ENCODE measurements at places on chromosomes 11 and 22.
A peak's percentile ranks its signal among the peaks of the same experiment; 100 is the strongest.

DNA sequence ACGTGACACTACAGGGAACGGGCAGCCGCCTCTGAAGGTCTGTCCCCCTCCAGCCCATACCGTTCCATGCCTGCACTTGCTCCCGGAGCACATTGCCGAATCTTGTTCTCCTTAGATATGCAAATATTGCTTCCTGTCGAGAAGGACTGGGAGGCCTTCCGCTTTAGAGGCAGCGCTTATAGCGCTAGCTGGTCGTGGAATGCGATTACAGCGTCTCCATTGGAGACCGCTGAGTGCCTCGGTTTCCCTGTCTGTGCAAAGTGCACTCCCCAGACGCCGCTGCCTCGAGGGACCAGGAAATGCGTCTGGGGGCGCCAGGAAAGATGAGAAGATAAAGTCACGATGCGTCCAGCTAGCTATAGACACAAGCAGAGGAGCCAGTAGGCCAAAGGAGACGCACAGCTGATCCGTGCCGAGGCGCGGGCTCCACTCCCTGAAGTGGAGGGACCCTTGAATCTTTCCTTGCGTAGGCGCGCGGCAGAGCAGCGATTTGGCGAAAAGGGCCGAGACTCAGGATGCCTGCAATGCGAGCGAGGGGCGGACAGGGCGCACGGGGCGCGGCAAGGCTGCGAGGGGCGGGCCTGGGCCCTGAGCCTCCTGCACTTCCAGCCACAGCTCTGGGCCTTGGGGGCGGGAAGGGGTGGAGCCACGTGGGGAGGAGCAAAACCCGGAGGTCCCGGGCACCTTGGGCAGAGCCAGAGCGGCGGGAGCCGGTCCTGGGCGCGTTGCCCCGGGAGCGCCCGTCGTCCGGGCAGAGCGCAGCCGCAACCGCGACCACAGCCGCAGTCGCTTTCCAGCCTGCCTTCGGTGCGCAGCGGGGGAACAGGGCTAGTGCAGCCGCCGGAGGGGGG, at the start of gene RASSF10:
TSS of gene RASSF10 (plus strand) at position 692 of the 851 bp plus-strand sequence. CDS start 261 bp downstream, outside the sequence.
- no peak for DNase-seq

DNA sequence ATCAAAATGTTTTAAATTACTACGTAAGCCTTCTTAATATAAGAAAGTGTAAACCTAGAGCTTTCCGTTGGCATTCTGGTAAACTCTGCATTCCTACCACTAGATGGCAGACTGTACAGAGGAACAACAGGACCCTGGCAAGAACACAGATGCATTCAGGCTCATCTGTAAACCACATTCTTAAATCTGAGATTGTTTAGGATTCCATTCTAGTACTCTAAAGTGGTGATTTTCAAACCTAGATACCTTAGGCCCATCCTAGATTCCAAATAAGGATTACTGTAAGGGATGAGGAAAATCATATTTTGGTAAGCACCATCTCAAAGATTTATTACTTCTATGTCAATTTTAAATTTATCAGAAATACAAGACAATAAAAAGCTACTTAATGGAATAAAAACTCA, 26.9 kb downstream of the PICALM start:
- DNase-seq, result peak; percentile 88

DNA sequence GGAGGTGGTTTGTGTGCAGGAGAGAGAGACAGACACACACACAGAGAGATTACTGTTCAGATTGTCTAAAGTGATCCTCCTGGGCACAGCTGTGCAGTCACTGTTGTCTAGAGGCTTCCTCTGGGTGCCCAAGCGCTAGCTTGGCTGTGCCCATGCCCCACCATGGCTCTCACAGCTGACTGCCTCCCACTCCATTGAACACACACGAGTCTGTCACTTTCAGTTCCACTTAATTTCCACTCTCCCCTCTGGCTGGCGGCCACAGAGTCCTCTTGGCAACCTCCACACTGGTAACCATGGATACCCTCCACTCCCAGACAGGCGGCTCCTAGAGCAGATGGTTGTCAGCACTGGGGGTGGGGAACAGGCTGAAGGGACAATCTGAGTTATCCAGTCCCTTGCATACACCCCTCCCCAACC, 29.1 kb downstream of the MAP6 start:
- peak; percentile 42 for DNase-seq

GRCh38 chr22:33853200-33854097, 66.8 kb downstream of the LARGE1 start:
- peak; percentile 88 for DNase-seq

- DNase-seq, result peak; percentile 22
Measured at GRCh38 chr11:79062814-79063762, 377.7 kb downstream of the TENM4 start.

DNA sequence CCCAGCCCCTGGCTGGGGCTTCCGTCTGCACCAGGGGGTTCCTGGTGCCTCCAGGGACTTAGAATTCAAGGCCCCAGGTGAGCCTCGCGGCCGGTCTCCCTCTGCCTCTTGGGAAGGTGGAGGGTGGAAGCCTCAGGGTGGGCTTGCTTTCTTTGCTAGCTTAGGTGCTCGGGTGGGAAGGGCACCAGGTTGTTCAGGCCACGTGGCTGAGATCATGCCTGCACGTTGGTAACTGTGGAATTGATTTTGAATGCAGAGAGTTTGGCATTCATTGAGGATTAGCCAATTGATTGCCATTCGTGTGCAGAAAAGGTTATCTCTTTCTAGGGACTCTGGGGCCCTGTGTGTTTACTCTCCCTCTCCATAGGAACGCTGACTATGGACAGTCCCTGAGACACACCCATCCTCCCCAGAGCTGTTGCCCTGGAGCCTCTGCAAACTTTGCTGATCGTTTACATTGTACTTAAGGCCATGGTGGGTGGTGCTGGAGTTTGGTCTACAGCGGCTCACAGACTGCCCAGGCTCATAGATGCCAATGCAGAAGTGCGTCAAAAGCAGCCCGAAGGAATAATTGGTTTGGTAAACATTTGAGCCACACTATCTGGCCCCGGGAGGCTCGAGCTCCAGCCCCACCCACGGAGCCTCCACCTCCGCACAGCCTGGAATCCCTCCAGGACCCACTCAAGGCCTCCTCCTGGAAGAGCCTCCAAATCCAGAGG, 1457.7 kb downstream of the BRD1 start:
- DNase-seq, result no peak

GRCh38 chr11:112366777-112367176, 106.1 kb upstream of the PLET1 start:
- no peak for DNase-seq

DNA sequence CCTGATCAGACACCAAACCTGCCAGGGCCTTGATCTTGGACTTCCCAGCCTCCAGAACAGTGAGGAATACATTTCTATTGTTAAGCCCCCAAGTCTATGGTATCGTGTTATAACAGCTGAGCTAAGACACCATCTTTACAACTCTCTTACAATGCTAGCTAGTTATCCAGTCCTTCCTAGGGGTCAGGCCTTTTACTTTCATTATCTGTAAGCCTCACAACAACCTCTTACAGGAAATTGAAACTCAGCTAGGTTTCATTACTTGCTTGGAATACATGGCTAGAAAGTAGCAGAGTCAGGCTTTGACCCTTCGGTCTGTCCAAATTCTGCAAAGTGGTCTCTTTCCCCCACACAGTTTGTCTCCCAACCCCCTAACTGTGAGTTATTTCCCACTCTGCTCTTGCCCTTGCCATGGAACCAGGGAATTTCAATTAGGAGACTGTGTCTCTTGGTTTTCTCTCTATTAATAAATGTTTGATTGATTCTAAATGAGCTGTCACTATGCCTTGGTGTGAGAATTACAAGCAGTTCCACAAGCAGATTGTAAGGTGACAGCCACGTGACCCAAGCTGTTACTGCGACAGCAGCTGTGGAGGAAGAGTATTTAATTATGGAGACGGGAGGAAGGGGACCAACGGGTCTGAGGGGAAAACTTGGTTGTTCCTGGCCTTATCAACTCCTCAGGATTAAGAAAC, 38.4 kb upstream of the CLMP start:
- peak; percentile 63 for DNase-seq

DNA sequence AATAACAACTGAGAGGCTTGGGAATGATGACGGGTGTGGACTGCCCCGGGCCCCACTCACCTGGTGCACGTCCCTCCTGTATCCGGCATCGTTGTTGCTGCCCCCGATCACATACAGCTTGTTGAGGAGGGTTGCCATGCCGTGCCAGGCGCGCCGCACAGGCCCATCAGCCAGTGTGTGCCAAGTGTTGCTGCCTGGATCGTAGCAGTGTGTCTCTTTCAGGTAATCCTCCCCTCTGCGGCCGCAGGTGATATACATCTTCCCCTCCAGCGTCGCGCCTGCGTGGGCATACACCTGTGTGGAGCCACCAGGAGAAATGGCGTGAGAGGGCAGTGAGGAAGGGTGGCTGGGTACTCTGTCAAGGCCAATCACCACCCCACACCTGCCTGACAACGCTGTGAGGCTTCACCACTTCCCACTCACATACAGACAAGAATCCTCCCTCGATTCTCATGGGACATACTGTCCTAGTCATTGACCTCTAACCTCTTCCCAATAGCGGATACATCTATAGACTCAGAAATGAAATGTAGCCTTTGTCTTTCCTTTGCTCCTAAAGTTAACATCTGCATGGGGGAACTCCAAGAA, 8.9 kb upstream of the SCARF2 start:
- DNase-seq, result no peak

DNA sequence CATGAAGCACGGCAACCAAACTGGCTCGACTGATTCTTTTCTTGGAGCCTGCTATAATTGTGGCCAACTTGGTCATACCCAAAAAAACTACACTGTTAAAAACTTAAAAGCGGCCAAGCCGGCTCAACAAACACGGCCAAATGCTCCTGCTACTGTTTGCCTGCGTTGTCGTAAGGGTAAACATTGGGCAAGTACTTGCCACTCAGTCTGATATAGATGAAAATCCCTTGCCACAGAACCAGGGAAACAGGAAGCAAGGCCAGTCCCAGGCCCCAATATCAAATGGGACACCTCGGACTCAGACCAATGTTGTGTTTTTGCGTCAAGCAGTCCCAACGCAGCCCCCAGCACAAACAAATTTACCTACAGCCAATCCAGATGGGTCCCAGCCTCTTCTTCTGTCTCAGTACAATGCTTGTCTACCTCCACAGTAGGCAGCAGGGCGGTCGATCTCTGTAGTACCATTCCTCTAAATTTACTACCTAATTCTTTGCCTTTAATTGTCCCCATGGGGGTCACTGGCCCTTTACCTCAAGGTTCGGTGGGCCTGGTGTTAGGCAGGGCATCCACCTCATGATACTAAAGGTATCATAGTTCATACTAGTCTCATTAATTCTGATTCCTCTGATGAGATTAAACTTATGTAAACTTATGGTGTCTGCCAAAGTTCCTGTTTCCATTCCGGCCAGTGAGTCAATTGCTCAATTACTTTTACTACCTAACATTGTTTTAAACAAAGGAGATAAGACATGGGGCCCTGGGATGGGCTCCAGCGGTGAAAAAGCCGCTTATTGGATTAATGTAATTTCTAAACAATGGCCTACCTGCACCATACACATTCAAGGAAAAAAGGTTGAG, 3.7 kb upstream of the COMT start:
- DNase-seq, result no peak

DNA sequence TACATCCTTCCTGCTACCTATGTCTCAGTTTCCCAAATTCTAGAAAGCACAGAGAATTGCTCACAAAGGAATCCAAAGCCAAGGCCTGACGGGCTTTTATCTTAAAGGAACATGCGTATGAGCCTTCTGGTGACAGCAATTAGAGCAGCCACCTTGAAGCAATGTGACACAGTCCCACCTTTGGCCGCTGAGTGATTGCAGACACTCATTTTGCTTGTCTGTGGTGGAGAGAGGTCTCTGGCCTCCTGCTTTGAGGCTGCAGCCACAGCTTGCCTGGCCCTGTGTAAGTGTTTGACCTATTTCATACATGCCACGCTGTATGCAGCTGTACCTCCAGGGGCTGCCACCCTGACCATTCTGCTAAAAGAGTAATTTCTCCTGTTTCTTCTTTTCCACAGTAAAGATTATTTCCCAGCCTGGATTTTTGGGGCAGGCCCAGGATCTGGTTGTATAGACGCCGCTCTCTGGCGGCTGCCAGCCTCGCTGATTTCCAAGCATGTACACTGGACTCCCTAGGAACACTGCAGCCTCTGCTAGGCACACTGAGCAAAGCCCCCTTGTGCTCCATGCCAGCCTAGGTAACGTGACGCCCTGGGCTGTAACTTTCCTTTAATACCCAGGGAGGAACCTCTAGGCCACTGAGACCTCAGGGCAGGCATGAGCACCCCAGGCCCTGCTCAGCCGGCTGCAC, 1.1 kb upstream of the TMA7B start:
- DNase-seq, result no peak

GRCh38 chr22:32341122-32341740, 16.4 kb upstream of the RFPL3 start:
- no peak for DNase-seq

DNA sequence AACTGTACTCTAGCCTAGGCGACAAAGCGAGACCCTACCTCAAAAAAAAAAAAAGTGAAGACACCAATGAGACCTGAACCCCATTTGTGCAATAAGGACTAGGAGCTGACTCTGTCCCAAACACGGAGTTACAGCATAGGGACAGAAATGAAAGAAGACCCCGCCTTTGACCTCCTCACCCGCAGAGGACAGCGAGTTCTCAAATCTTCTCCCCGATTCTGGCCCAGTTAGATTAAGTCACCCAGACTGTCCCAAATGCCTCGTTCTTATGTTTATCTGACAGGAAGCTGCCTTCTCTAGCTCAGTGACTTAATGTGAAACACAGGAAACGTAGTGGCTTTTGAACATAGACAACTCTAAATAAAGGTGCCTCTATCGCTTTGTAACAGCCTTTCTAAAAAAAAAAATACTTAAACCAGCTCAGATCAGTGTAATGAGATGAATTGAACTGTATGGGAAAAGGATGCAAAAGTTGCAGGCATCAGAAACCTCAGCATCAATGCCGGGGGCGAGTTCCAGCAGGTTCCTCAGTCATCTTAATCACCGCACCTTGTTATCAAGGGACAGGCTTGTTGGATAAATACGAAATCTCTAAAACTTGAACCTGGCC, 10.6 kb downstream of the MYH9 start:
- peak; percentile 85 for DNase-seq

DNA sequence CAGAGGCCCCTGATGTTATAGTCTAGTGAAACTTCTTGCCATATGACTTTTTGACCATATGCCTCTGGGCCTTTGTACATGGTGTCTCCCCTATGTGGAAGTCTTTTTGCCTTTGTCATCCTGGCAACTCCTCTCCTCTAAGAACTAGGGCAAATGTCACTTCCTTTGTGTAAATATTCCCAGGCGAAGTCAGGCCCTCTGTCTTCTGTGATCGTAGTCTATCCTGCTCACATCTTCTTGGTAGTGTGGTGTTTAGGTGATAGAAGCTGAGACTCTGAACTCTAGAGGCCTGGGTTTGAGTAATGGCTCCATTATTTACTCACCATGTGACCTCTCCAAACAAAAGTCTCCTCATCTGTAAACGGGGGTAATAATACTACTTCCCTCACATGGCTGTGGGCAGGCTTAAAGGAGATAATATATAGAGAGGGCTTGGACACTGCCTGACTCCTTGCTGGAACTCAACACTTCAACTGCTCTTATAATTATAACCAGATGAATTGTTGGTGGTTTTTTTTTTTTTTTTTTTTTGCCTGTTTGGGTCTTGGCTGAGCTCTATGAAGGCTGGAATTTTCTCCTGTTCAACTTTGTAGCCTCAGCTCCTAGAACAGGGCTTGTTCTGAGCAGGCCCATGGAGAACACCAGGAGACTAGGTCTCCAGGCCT, 43.8 kb downstream of the INSC start:
- no peak for DNase-seq

GRCh38 chr11:22666688-22667439, 453 bp downstream of the GAS2 start:
- peak; percentile 21 for DNase-seq

All from GM12865 (cell line).